SK-N-SH (cell line): ENCODE measurements at places on chromosomes 6 and 20.
A peak's percentile ranks its signal among the peaks of the same experiment; 100 is the strongest.

GRCh38 chr6:36703081-36703606, 5.5 kb downstream of the RAB44 start:
- no peak for DNase-seq

- peak; percentile 56 for DNase-seq
These were observed 156.6 kb downstream of the NFATC2 start for GRCh38 chr20:51385646-51386530.

GRCh38 chr6:15595461-15596173, 67.2 kb downstream of the DTNBP1 start:
- DNase-seq = no peak

- DNase-seq = peak; percentile 71
These were observed 143.7 kb upstream of the PTPN1 start for GRCh38 chr20:50366270-50367103.

GRCh38 chr6:168789699-168790098, 348.7 kb downstream of the SMOC2 start:
- DNase-seq = peak; percentile 40

GRCh38 chr6:34027445-34027936, 118.4 kb downstream of the GRM4 start:
- DNase-seq = peak; percentile 88

DNA sequence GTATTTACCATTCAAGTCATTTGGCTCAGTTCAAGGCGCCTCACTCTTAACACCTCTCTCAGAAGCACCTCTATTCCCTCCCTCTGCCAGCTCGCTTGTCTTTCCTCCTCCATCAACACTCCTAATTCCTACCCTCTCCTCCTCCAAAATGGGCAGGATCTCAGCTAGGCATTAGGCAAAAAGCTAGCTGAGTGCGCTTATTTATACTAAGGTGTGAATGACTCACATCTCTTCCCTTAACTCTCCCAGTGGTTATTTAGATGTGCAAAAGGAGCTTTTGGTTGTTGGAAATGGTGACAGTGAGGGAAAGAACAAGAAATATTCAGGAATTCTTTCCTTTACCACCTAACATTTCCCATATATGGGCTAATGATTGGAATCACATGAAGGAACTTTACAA, 29.1 kb downstream of the PACSIN1 start:
- DNase-seq = no peak

- no peak for DNase-seq
These were observed 34.1 kb upstream of the EZR start for GRCh38 chr6:158853072-158853879.

DNA sequence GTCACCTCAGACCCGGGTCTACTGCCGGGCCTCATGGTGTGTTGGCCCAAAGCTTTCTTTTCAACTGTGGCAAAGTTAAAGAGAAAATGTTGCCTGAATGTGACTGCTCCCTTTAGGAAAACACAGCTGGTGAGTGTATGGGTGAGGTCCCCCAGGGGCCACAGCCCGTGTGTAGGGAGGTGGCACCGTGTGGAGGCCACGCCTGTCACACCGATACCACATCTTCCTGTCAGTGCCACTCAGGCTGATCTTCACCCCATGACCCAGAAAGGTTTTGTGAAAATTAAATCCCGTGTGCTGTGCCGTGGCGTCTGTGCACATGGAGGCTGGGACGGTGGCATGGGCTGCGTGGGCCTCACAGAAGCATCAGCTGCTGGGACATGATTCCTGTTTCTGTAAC, 10.7 kb upstream of the ADRM1 start:
- DNase-seq = no peak

DNA sequence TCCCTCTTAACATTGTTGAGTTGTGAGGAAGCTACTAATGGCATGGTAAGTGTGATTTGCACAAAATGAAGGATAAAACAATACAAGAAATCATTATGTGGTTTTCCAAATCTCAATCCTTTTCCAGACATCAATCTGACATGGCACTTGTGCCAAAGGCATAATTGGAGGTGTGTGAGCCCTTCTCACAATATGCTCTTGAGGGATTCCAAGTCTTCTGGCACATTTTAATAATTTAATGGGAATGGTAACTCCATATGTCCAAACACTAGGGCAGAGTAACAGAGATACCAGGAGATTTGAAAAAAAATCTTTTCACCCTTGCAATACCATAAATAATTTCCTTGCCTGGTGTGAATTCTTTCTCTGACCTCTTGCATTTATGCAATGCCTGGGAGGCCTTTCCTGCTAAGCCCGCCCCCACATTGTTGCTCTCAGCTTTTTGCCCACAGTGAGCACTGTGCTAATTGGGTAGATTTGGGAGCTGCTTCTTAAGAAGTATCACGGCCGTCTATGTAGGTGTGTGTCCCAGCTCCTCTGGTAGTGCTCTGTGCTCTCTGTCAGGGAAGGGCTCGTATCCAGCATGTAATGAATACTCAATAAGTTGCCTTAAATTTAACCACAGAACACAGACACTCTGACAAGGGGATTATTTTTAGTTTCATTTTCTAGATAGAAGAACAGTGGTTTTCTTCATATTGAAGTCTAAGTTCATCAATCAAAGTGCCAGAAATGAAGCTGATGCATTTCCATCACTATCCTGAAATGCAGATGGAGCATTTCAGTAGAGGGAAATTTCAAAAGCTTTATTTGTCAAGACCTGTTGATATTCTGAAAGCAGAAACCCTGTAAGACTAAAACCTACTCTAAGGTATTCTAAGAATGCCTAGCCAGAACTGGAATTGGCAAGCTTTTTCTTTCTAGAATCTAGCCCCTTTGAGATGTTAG, 54.4 kb upstream of the CEP85L start:
- no peak for DNase-seq

GRCh38 chr6:157547112-157547511, 166.1 kb downstream of the ZDHHC14 start:
- no peak for DNase-seq

DNA sequence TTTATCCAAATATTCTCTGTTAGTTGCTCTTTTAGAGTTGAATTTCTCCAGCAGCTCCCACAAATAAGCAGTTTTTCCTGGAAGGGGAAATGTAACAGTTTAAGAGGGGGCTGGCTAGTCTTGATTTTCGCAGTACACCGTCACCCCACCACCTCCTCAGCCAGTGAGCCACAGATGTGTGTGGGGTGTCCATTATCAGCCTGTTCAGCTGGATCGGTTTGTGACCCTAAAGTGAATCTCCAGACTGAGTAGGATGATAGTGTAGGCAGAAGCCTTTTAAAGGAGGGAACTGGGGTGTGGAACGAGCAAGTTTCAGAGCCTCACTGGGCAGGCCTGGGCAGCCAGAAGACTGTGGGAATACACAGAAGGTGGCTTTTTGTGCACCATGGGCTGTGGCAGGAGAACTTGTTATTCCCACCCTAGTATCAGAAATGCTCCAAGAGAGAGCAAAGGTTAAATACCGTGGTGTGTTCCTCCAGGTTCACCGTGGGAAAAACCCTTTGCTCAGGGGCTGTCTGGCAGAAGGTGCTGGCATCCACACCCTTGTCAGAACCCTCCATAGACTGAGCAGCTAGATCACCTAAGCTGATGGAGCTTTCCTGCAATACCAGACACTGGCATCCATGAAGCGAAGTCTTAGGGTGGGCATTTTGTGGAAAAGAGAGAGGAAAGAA, 230.9 kb upstream of the MOCS1 start:
- DNase-seq = no peak

GRCh38 chr6:68941345-68941744, 306.3 kb downstream of the ADGRB3 start:
- no peak for DNase-seq

DNA sequence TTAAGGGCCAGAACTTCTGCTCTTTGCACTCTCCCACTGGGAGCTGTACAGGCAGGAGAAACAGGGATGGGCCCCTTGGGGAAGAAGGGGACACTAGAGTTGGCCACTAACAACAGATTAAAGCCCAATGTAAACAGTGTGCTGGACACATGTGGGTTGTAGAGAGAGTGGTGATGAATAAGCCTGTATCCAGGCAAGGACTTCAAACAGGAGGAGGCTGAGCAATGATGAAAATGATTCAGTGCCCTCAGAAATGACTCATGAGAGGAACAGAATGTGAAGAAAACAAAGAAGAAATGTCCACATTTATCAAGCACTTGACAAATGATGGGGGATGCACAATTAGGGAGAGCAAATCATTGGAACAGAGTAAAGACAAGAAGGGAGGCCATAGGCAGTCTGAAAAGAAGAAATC, 242.3 kb downstream of the TBX18 start:
- DNase-seq = no peak

DNA sequence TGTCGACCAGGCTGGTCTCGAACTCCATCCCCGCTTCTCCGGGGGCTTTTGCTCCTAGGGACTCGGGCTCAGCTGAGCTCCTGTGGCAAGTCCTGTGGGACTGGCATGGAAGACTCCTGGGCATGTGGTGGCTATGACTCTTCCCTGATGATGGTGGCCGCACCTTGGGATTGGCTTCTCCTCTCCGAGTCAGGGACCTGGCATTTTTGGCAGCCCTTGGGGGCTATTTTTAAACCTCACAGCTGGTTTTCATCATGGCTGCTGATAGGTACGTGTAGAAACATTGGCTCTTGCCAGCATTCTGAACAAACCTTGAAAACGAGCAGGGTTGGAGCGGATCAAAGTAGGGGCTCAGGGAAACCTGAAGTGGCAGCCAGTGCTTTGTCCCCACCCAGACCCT, 54.1 kb downstream of the RBM38 start:
- no peak for DNase-seq

DNA sequence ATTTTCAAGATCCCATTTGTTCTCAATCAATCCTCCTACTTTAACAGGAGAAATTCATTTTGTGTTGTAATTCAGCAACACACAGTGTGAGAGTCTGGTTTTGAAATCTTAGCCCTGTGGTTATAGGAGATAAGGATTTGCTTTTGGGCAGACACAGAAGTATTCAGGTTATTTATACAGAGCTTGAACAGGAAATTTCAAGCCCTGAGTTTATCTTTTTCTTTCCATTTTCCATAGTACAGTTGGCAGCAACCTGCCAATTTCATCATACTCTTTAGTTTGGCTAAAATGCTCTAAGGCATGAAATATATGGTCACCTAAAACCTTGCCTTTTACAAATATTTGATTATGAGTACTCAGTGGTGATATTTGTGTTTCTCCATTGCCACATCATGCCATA, 41.4 kb downstream of the PKIB start:
- DNase-seq = no peak

- no peak for DNase-seq
These were observed 2.9 kb downstream of the SLC35B2 start for GRCh38 chr6:44254191-44255104.

GRCh38 chr6:98947411-98948292, at the start of gene FBXL4:
Gene FBXL4, minus strand, starts transcription at chr6:98947946. Its CDS starts 20,958 bp downstream, at chr6:98926988.
- DNase-seq = peak; percentile 95

DNA sequence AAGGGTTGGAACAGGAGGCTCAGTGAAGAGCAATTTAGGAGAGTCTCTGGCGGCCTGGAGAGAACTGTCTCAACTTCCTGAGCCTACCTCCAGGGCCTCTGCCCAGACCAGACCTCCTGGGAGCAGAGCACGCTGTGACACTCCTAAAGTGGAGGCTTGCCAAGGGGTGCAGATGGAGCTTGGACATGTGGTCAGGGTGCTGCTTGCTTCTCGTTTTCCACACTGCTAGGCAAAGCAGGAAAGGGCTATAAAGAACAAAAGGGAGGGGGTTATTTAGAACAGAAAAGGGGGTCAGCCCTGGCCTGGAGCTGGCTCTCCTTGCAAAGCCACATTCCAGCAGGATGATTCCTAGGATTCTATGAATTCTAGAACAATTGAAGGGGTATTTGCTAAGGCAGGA, 145.7 kb upstream of the GGTLC1 start:
- DNase-seq = no peak
